ENCODE measurements at places on chromosomes 16 and 17.

GRCh38 chr16:79982361-79982760, 381.8 kb upstream of the MAF start:
- no peak for DNase-seq

DNA sequence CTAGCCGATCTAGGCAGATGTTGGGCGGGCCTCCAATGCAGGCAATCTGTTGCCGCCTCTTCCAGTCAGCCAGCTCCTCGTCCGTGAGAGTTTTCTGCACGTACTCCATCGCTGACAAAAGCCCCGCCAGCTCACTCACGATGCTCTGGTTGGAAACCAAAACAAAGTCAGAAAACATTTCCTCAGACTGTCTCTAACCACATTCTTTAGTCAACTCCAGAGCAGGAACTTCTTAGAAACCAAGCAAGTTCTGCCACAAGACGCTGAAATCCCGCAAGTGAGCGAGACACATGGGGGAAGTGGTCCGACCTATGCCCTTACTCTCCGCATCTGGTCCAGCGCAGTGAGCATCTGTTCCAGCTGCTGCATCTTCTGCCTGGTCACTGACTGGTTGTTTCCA, 49.1 kb downstream of the STAT5A start:
- DNase-seq = no peak

- no peak for DNase-seq
These were observed 36.6 kb downstream of the ANKRD11 start for GRCh38 chr16:89453501-89454321.

GRCh38 chr16:66520406-66521170, 29.3 kb downstream of the TK2 start:
- DNase-seq = no peak

DNA sequence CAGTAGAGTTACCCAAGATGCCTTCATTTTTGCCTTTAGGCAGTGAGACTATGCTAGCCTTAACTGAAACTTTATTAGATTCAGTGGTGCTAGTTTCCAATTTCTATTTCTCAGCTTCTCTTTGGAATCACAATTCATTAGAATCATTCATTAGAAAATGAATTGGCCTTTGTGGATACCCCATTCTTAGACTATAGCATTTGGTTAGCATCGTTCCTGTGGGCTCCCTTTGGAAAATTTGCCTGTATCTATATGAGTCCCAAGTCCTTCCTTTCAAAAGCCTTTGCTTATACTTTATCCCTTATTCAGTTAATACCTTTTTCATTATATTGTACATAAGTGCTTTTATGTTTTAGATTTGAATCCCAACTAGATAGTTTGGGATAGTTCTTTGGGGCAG, 187.0 kb upstream of the TBX2 start:
- DNase-seq = no peak

DNA sequence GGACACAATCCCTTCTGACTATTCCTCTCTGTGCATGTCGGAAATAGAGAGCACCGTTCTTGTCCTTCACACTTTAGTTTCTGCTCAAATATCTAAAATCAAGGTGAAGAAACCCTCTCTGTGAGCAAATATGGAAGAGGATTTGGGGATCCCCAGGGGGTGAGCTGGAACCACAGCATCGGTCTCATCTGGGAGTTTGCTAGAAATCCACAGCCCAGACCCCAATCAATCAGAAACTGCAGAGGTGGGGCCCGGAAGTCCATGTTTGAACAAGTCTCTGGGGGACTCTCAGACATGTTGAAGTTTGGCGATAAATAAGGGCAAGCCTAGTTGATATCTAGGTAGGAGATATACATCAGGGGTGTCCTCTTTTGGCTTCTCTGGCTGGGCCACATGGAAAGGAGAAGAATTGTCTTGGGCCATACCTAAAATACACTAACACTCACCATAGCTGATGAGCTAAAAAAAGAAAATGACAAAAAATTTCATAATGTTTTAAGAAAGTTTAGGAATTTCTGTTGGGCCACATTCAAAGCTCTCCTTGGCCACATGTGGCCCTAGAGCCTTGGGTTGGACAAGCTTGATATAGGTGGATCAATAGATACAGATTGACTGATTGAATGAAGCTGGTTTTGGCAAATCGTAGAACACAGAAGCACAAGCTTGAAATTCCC, 168.0 kb upstream of the FOXF1 start:
- no peak for DNase-seq

DNA sequence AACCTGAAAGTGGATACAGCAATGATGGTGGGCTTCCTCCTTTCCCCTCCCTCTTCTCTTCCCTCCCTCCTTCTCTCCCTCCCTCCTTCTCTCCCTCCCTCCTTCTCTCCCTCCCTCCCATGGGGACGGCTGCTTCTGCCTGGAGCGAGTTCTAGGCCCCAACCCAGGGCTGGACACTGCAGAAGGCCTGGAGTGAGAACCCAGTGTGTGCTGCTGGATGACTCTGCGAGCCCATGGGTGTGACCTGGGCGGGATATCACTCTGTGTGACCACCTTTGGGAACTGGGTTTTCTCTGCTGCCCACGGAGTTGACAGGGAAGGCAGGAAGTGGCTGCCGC, 242.6 kb upstream of the GSE1 start:
- DNase-seq = no peak

GRCh38 chr17:47850373-47850691, 631 bp downstream of the SP6 start:
- DNase-seq = no peak

- peak; percentile 75 for DNase-seq
These were observed at the start of gene PIEZO1 for GRCh38 chr16:88785106-88785924. TSS of gene PIEZO1 (minus strand) at chr16:88785220. CDS start at chr16:88784964, 256 bp downstream.

- DNase-seq = no peak
These were observed 1.1 kb downstream of the NDEL1 start for GRCh38 chr17:8436844-8437171.

- no peak for DNase-seq
These were observed 12.9 kb downstream of the VASN start for GRCh38 chr16:4384509-4384942.

DNA sequence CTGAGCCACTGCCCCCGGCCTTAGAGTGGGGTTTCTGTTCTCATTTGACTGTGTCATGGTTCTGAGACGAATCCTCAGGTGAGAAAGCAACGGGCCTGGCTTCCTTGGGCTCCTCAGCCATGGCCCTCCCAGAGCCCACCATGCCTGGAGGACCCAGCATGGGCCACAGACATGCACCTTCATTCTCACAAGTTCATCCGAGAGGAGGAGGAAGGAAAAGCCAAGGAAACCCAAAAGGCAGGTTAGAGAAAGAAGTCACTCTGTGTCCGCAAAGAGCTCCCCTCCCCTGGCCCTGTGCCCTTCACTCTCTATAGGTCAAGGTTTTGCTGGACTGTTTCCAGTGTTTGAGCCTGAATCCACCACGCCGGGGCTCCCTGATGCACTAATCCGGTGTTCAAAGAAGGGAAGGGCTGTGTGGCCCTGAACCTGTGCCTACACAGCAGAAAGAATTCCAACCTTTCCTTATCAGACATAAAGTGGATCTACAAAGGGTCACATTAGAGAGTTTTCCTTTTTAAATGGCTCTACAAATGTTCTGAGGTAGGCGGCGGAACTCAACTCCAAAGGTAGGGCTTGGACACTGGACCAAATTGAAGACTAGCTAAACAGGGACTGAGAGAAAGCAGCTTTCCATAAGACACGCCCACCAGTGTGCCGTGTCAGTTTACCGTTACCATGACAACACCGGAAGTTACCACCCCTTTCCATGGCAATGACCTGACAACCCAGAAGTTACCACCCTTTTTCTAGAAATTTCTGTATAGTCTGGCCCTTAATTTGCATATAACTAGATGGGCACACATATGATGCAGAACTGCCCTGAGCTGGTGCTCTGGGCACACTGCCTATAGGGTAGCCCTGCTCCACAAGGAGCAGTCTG, 15.9 kb upstream of the PECAM1 start:
- DNase-seq = no peak

- DNase-seq = no peak
These were observed 45.9 kb downstream of the MAP1LC3B start for GRCh38 chr16:87437911-87438610.

DNA sequence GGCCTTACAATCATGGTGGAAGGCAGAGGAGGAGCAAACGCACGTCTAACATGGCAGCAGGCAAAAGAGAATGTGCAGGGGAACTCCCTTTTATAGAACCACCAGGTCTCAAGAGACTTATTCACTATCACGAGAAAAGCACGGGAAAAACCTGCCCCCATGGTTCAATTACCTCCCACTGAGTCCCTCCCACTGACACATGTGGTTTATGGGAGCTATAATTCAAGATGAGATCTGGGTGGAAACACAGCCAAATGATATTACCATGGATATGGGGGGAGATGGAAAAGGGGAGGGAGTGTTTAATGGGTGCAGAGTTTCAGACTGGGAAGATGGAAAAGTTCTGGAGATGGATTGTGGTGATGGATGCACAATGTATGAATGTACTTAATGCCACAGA, 23.0 kb downstream of the TEKT5 start:
- no peak for DNase-seq

DNA sequence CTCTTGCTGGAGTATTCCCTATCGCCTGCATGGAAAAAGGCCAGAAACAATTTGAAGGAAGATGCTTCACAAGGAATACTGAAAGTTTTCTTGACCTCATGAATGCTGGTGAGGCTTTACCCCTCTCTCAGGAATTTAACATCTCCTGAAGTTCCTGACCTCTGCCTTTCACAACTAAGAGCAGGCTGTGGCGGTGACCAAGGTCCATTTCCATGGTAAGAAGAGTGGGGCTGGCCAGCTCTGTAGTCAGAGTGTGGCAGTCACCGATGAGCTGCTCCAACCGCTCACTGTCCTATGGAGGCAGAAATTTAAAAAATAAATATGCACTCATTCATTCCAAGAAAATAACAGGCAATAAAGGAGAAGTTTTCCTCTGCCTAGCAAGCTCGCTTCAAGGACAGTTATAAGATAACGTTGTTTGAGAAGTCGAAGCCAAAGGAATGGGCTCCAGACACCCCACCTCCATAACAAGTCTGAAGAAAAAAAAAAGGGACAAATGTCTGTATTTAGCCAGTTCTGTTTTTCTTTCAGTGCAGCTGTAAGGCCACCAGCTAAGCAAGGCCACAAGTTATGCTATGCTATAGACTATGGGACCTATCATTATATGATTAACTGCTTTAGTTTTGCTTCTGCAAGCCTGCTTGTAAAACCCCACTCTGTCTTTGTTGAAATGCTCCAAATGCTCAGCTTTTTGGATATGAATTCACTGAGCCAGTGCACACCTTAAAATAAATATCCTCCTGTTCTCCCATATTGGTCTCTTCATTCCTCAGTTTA, 6.0 kb upstream of the CCL4L2 start:
- DNase-seq = no peak

GRCh38 chr16:50269061-50269705, 2.8 kb downstream of the ADCY7 start:
- no peak for DNase-seq
